Effector CD8-positive, alpha-beta T cell (primary cell): ENCODE measurements at places on chromosomes 11 and 22.

GRCh38 chr11:36333897-36334296, 37.8 kb downstream of the PRR5L start:
- DNase-seq = no peak

- DNase-seq = no peak
These were observed at the start of gene FOLH1 for GRCh38 chr11:49208006-49208721. Gene FOLH1, minus strand, starts transcription at chr11:49208602. Its CDS starts 193 bp downstream, at chr11:49208409.

DNA sequence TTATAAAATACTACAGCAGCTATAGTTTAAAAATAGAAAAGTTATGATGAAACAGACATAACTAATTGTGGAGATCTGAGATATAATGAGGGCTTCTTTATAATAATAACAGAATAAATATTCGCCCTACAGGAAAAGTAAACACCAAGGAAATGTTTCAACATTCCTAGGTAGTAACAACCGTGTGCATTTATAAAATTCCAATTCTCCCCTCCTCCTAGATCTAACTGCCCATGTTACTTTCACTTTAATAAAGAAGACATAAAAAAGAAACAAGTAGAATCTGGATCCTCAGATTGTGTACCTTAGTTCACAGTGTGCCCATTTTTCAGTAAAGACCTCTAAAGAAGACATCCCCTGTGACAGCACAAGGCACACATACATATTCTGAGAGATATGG, 57.8 kb upstream of the MN1 start:
- no peak for DNase-seq

- peak; percentile 26 for DNase-seq
These were observed 703 bp downstream of the ABTB2 start for GRCh38 chr11:34356913-34357700.

DNA sequence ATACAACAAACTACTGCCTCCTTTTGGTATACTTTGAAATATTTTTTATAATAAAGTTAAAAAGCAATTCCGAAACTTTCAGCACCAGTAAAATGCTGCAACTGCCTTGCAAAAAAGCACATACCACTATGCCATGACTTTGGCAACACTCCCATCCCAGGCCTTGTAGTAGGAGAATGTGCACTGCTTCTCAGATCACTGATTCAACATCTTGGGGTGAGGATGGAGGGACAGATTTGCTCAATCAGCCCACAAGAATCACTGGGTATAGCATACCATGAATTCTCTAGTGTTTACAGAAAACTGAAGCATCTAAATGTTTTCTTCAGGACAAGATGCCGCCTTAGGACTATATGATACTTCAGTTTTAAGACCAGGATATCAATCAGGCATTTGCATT, 14.9 kb downstream of the EIF4ENIF1 start:
- no peak for DNase-seq
